ENCODE measurements at places on chromosomes 1 and 21. TPM values are rescaled to one million over a fixed set of nuclear protein-coding genes. Genes with fewer than 3 reads are reported as not detected.

Gene KISS1
- not detected for total RNA-seq

Gene NTNG1
- not detected for total RNA-seq

Gene SPRR1A
- total RNA-seq: not detected

Gene TOMM40L
- total RNA-seq: 10.1 TPM

Gene LHX8
- 1.1 TPM for total RNA-seq

Gene ERVH48-1
- not detected for total RNA-seq

Gene ST6GALNAC5
- total RNA-seq: not detected

Gene GJA8
- not detected for total RNA-seq

Gene IVL
- total RNA-seq: not detected

Gene GFI1
- total RNA-seq: 0.23 TPM

Gene SLC44A3
- total RNA-seq: 1.8 TPM

Gene ZNF697
- total RNA-seq: 2.1 TPM

Gene LCE1B
- not detected for total RNA-seq

Gene SSX2IP
- total RNA-seq: 13.9 TPM

Gene PROX1
- 0.14 TPM for total RNA-seq

Gene OR2M3
- not detected for total RNA-seq

Gene GJB3
- total RNA-seq: 6.3 TPM

Gene DPH2
- 39.1 TPM for total RNA-seq

Gene KRTAP19-1
- total RNA-seq: not detected

Gene CYP4A22
- not detected for total RNA-seq

Measured in A549 treated with RU486 at 1 μM for 4 hours (cell line).